NCI-H2171 (cell line): ENCODE measurements at places on chromosomes 6 and 20.
A peak's percentile ranks its signal among the peaks of the same experiment; 100 is the strongest.

GRCh38 chr20:50613438-50614169, 77.7 kb downstream of the RIPOR3 start:
- DNase-seq = no peak

- DNase-seq = peak; percentile 92
These were observed 76.6 kb downstream of the SOD2 start for GRCh38 chr6:159616456-159616855.

- peak; percentile 21 for DNase-seq
These were observed 64.0 kb downstream of the TCP11 start for GRCh38 chr6:35076997-35077712.

DNA sequence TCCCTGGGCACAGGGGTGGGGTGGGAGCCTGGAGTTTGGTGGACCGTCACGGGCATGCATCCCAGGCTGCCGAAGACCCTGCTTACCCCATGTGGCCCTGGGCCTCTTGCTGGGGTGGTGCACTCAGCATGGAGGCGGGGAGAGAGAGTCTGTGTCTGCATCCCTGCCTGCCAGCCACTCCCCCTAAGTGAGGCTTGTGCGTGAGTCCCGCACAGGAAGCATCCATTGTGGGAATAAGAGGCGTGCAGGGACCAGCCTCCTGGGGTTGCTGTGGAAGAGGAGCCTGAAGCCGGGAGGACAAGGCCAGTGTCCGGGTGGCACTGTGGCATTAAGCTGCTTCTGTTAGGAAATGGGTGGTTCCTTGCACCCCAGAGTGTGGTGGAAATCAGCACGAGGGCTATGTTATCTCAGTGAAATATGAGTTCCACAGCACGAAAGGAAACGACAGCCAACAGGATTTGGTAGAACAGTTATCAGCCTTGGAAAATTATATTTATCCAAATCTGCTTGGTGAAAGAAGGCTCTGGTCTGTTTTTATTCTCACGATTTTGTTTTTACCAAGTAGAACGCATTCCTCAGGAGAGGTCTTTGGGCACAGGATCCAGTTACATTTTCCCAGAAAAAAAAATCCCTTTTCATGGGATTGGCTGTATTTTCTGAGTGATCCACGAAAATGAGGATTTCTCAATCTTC, 35.7 kb downstream of the CDH4 start:
- DNase-seq = no peak

- DNase-seq = no peak
These were observed 6.3 kb downstream of the PPP1R3G start for GRCh38 chr6:5091210-5092069.

GRCh38 chr20:41572010-41572572, 46.1 kb downstream of the CHD6 start:
- DNase-seq = no peak

DNA sequence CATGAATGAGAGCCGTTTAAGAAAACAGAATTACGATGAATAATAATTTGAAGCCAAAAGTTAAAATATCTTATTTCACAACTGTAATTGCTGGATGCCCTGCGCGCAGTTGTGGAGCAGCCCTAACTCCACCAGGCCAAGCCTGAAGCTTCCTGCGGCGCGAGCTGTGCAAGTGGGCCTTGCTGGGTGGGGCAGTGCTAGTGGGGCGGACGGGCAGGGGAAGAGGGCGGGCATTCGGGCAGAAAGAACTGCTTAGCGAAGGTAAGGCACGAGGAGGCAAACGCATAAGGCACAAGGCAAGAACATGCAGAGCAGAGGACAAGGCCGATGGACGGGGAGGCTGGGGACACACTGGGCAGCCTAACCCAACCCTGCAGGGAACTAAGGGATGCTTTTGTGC, 2.3 kb downstream of the HLA-DQB2 start:
- no peak for DNase-seq

DNA sequence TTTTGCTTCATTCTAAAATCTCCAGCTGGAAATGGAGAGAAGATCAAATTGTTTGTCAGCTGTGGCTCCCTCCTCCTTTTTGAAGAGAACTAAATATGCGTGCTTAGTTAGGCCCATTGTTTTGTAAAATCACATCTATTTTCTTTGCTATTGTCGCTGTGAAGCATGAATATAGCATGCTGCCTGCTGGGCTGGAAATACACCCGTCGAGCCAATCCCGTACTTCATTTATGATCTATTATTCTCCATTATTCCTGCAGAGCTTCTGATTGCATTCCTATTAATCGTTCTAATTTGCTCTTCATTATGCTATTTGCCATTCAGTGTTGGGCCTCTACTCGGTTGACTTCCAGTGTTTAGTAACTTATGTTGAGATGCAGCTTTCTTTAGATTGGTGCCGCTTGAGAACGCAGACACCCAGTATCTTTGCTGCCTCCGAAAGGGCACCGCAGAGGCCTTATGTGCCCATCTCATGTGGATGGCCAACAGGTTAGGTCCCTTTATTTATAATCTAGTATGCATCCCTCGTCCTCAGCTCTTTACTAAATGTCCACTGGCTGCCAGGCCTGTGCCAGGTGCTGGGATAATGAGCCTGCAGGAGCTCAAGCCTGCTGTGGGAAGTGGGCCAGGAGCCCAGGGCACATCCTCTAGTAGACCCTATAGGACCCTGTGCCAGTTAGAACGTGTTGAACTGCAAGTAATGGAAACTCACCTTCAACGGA, 45.6 kb downstream of the FAM50B start:
- DNase-seq = no peak

DNA sequence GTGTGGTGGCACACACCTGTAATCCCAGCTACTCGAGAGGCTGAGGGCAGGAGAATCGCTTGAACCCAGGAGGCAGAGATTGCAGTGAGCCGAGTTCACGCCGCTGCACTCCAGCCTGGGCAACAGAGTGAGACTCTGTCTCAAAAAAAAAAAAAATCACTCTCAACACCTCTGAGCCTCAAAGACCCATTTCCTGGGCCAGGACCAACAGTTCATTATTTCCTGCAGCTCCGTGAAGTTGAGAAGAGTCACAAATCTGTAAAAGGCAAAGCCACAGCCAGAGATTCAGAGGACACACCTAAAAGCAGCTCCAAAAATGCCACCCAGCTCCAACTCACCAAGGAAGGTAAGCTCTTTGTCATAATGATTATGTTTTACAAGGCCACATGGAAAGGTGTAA, 15.2 kb upstream of the NOP56 start:
- DNase-seq = no peak

- DNase-seq = peak; percentile 67
These were observed 31.7 kb upstream of the CCN5 start for GRCh38 chr20:44683263-44684046.

DNA sequence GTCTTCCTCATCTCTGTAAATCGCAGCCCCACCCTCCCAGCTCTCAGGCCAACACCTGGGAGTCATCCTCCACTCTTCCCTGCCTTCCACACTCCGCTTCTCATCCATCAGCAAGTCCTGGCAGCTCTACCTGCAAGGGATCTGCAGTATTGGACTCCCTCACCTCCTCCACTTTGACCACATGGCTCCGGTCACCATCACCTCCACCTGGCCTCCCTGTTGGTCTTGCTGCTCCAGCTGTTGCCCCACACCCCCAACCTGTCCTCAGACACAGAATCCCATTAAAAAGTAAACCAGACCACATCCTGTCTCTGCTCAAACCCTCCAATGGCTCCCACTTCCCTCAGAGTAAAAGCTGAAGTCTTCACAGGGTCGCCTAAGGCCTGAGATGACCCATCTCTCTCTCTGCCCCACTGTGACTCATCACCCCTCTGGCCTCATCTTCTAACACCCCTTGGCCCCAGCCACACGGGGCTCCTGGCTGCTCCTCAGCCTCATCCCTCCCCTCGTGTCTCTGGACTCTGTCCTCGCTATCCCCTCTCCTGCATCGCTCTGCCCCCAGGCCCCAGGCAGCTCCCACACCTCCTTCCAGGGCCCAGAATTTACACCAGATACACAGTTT, 185.1 kb upstream of the SULF2 start:
- no peak for DNase-seq

DNA sequence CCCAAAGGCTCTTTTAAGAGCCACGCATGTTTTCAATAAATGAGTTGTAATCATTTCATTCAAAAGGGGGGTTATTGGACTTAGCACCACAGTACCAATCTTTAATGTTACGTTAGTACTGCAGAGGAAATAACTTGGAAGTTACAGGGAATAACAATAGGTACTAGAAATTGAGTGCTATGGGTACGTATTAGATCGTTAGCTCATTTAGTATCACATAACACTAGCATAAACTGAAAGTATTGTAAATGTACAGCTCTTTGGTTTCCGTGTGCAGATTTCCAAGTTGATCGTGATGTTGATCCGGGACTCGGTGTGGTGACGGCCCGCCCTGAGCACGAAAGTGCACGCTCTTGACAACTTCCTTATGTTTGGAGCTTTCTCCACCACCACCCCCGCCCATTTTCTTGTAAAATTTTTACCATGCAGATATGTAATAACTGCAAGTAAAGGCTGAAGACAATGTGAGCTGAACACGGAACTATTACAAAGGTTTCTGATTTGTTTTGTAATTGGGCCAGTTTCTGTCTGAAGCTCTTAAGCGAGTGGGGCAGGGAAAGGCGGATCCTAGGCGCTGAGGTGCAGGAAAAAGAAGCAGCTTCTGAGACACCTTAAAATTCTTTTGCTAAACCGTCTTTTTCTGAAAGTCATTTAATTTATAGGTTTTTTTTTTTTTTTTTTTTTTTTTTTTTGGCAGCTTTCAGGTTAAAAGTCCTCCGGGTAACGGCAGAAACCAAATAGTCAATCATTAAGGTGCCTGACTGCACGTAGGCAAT, 71.5 kb downstream of the HFE start:
- peak; percentile 46 for DNase-seq

DNA sequence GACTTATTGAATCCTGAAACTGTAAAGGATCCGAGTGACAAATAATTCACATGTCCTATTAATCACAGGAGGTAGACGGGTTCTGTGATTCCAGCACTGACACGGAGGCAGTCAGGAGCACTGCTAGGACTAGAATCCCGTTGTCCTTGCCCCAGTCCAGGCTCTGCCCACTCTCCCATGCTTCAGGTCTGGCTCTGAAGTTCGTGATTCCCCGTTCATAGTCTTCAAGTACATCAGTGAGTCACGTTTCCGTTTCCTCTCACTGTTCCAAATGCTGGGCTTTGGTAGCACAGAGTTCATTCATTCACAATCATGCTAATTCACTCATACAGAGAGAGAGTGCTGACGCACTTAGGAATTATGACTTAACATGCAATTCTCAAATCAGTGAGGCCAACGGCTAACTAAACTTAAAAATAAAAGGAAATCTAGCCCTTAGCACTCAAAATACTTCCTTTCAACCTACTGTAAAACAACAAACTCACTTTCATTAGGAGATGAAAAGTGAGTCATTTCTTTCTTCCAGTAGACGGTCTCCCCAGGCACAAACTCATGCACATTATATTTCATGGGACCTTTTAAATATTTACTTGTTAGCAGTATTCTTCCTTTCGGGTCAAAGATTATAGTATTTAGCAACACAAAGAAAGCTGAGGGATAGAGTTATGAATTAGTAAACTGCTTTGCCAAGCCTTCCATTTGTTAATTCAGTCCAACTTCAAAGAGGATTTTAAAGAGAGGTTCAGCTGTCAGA, 94.0 kb upstream of the NHSL1 start:
- no peak for DNase-seq
